ENCODE measurements at places on chromosomes 3 and 15. TPM values are rescaled to one million over a fixed set of nuclear protein-coding genes. Genes with fewer than 3 reads are reported as not detected.

THSD4 gene
- total RNA-seq = 21.4 TPM

GNAT1 gene
- not detected for total RNA-seq

CACNA2D2 gene
- 0.58 TPM for total RNA-seq

OR5K1 gene
- total RNA-seq = not detected

ZIC1 gene
- total RNA-seq = 0.07 TPM

ESYT3 gene
- 0.64 TPM for total RNA-seq

MEIS2 gene
- total RNA-seq = 9.7 TPM

SEMA3F gene
- 11.0 TPM for total RNA-seq

CORO2B gene
- 3.8 TPM for total RNA-seq

KIF15 gene
- 12.3 TPM for total RNA-seq

DPPA2 gene
- not detected for total RNA-seq

STRIT1 gene
- not detected for total RNA-seq

CYP1A2 gene
- total RNA-seq = not detected

C3orf49 gene
- not detected for total RNA-seq

FBXW12 gene
- total RNA-seq = not detected

VGLL3 gene
- total RNA-seq = 8.8 TPM

LYZL4 gene
- not detected for total RNA-seq

CNTN4 gene
- total RNA-seq = not detected

XIRP1 gene
- 0.04 TPM for total RNA-seq

ATP2B2 gene
- total RNA-seq = not detected

TF gene
- total RNA-seq = 0.93 TPM

NUP210 gene
- total RNA-seq = 40.7 TPM

GOLGA8A gene
- total RNA-seq = 8.6 TPM

MINAR1 gene
- 0.37 TPM for total RNA-seq

EBLN2 gene
- total RNA-seq = 0.25 TPM

TMEM212 gene
- total RNA-seq = not detected

STRA6 gene
- total RNA-seq = 68.8 TPM

SCG5 gene
- total RNA-seq = 2.5 TPM

SLC22A13 gene
- not detected for total RNA-seq

GOLGA8G gene
- not detected for total RNA-seq

PEAK1 gene
- 7.7 TPM for total RNA-seq

ISLR gene
- 0.14 TPM for total RNA-seq

ASTE1 gene
- total RNA-seq = 5.3 TPM

IQCF5 gene
- not detected for total RNA-seq

RTP1 gene
- not detected for total RNA-seq

EFHB gene
- total RNA-seq = 0.63 TPM

ALCAM gene
- 70.8 TPM for total RNA-seq

PRRT3 gene
- 1.7 TPM for total RNA-seq

LARP6 gene
- total RNA-seq = 66.0 TPM

PP2D1 gene
- total RNA-seq = not detected

INAFM2 gene
- total RNA-seq = 6.8 TPM

MITF gene
- total RNA-seq = 8.1 TPM

CHRM5 gene
- not detected for total RNA-seq

TUBGCP5 gene
- total RNA-seq = 29.0 TPM

GOLGA8M gene
- 0.10 TPM for total RNA-seq

HIGD2B gene
- total RNA-seq = not detected

CLEC3B gene
- not detected for total RNA-seq

PAQR9 gene
- total RNA-seq = 3.7 TPM

SPATA12 gene
- 0.46 TPM for total RNA-seq

C3orf85 gene
- total RNA-seq = not detected

NR1I2 gene
- total RNA-seq = not detected

MYNN gene
- total RNA-seq = 9.8 TPM
